ENCODE measurements at places on chromosomes 2 and 18. TPM values are rescaled to one million over a fixed set of nuclear protein-coding genes. Genes with fewer than 3 reads are reported as not detected.

CRYGC gene
- total RNA-seq, result not detected

KDM3A gene
- total RNA-seq, result 8.1 TPM

TRABD2A gene
- total RNA-seq, result 0.49 TPM

CCDC68 gene
- 1.0 TPM for total RNA-seq

TAF1B gene
- total RNA-seq, result 8.8 TPM

TPO gene
- not detected for total RNA-seq

ADD2 gene
- total RNA-seq, result 5.2 TPM

GPAT2 gene
- total RNA-seq, result under 0.01 TPM

C1QL2 gene
- total RNA-seq, result not detected

IL36G gene
- not detected for total RNA-seq

MPP4 gene
- 2.3 TPM for total RNA-seq

ANKRD30B gene
- total RNA-seq, result not detected

C2orf81 gene
- total RNA-seq, result 2.4 TPM

AGXT gene
- total RNA-seq, result not detected

NXPH2 gene
- 0.25 TPM for total RNA-seq

SP5 gene
- total RNA-seq, result not detected
